Astrocyte (in vitro differentiated cells and primary cell): ENCODE measurements at places on chromosomes 13 and 19. TPM values are rescaled to one million over a fixed set of nuclear protein-coding genes. Genes with fewer than 3 reads are reported as not detected.

DNA sequence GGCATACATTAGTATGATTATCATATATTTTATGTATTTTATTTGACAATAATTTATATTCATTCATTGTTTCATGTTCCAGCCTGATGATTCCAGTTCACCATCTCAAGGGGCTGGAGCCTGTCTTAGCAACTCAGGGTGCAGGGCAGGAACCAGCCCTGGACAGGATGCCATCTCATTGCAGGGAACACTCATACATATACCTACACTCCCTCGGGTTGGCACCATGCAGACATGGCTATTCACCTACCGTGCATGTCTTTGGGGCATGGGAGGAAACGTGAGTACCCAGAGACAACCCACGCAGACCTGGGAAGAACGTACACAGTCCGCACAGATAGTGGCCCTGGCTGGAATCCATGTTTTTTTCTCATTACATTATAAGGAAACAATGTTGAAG lies 151.0 kb upstream of the ZNF536 start:
- H3K4me1 ChIP-seq: no peaks in the 10 kb centered on the region
- no peak overlapping the region for H3K4me3 ChIP-seq
- H3K27me3 ChIP-seq: peaks cover 26% of the 10 kb centered on the region
- no peak overlapping the region for H3K27ac ChIP-seq
- H3K36me3 ChIP-seq: no peaks in the 10 kb centered on the region

- H3K36me3 ChIP-seq: peaks cover 13% of the 10 kb centered on the region
- peaks cover 6% of the 10 kb centered on the region for H3K4me1 ChIP-seq
- no peaks in the 10 kb centered on the region for H3K27me3 ChIP-seq
- H3K27ac ChIP-seq: no peak overlapping the region
- no peak for DNase-seq
These were observed 13.7 kb downstream of the RRAS start for GRCh38 chr19:49626226-49626625.

DNA sequence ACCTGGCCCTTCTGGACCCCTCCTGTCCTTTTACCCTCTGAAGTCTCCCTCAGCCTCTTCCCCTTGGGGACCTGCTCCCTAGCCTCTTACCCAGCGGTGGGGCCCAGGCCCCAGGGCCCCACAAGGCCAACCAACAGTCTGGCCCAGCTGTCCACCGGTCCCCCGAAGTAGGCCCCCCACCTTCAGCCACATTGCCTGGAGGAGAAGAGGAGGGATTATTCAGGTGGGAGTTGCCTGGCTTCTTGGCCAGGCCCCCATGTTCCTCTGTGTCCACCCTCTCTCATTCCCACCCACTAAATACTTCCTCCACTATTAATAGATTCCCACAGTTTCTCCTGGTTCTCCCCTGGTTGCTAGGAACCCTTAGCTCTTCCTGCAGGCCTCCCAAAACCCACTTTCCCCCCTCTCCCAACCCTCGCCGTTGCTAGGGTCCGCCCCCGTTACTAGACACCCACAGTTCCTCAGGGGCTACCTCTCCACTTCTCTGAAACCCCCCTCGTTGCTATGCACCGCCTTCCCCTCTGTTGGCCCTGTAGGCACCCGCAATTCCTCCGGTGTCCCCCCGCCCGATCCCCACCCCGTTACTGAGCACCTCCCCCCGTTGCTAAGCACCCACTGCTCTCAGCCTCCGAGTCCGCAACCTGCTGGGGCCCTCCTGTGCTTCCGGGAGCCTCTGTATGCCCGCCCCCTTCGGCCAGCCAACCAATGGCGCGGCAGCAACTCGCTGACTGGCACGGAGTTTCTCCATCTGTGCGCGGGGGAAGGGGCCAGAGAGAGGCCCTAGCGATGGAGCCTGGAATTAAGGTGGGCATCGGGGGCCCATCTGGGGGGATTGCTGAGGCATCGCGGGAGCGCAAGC lies 2.0 kb downstream of the COQ8B start:
- peak overlapping the region; percentile 69 for H3K4me3 ChIP-seq
- H3K36me3 ChIP-seq: no peaks in the 10 kb centered on the region
- peak; percentile 86 for DNase-seq
- peaks cover 44% of the 10 kb centered on the region for H3K4me1 ChIP-seq
- H3K27me3 ChIP-seq: no peaks in the 10 kb centered on the region

The VSTM1 gene
- total RNA-seq: 0.68 TPM in 1 of 2 replicates, not detected in the other

The ZNF534 gene
- not detected in 2 replicates for total RNA-seq
